ENCODE measurements at places on chromosomes 3 and 15. TPM values are rescaled to one million over a fixed set of nuclear protein-coding genes. Genes with fewer than 3 reads are reported as not detected.

DNA sequence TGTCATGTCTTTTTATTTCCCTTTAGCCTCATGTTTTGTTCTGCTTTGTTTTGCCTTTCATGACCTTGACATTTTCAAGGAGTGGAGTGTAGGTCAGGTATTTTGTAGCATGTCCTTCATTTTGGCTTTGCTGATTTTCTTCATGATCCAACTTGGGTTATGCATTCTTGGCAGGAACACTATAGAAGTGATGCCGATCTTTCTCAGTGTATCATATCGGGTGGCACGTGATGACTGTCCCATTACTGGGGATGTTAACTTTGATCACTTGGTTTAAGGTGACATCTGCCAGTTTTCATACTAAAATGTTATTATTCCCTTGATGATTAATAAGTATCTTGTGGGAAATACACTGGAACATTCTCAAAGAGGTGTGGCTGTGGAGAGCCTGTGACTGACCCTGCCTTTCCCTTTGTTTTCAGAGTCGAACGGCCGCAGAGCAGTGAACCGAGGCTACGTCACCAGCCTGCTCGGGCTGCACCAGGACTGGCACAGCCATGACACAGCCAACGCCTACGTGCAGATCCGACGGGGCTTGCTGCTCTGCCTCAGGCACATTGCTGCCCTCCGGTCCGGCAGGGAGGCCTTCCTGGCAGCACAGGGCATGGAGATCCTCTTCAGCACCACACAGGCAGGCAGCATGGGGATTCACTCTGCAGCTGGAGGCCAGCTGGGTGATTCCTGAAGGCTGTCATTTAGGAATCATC lies 167.7 kb downstream of the AGBL1 start:
- DNase-seq, result no peak

HRG gene
- total RNA-seq, result not detected

REC114 gene
- total RNA-seq, result not detected

SPINK8 gene
- not detected for total RNA-seq

Measured in CD8-positive, alpha-beta memory T cell (primary cell).